ENCODE measurements at places on chromosomes 7 and 10. TPM values are rescaled to one million over a fixed set of nuclear protein-coding genes. Genes with fewer than 3 reads are reported as not detected.

DNA sequence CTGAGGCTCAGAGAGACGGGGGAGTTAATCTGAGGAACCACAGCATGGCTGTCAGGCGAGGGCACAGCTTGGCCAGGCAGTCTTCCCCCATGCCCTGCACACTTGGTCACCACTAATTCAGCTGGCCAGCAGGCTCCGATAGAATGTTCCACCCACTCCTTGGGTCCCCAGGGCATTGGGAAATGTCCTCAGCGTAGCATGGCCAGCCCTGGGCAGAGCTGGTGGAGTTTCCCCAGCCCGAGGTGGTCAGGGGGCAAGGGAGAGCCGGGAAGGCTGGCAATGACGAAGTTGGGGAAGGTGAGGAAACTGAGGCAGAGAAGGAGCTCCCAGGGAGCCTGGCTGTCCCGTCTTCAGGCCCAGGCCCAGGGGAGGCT is 12.1 kb upstream of the GRIFIN start:
- DNase-seq: no peak

DNA sequence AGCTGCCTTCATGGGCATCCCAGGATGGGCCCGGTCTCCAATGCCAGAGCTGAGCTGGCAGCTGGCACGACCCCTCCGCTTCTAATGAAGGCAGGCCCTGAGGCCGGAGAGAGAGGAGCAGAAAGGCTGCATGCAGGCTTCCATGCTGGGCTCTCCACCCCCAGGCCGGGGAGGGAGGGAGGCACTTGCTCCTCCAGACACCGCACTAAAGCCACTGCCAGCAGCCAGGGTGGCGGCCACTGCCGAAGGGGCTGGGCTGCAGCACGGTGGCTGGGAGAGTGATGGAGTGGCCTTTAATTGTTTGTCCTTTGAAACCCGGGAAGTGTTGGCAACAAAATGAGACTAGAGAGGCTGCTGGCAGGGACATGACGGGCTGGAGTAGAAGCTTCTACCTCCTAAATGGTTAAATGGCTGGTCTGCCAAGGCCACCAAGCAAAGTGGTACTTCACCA is 236.5 kb downstream of the SKAP2 start:
- no peak for DNase-seq

DNA sequence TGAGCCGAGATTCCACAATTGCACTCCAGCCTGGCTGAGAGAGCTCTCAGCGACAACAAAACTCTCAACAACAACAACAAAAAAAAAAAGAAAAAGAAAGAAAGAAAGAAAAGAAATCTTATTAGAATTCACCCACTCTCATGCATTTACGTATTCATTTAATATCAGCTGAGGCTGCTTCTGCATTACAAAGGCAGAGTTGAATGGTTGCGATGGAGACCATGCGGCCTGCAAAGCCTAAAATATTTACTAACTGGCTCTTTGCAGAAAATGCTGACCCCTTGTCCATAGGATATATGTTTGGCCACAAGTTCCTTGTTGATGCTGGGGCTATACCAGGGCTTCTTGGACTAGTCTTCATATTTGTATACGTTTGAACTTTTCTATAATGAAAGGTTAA is 109.4 kb downstream of the SPDYE5 start:
- no peak for DNase-seq

GRCh38 chr7:120941064-120941463 is 9.5 kb upstream of the ING3 start:
- peak; percentile 18 for DNase-seq

DNA sequence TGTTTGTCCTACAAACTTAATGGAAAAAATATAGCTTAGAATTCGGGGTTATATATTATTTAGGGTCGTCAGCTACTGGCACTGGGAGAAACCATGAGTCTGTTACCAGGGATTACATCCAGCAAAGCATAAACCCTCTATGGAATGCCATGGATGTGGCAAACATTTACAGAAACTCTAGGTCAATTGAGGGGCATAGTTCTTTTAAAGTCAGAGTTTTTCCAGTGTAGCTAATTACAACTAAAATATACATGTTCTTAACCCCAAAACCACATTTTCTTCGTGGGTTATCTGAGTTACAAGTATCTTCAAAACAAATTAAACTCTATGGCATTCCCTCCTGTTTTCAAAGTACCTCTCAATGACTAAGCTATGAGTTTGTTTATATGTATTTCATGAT is 99.3 kb upstream of the THSD7A start:
- peak; percentile 89 for DNase-seq

CLEC5A gene
- not detected for total RNA-seq

SH3PXD2A gene
- total RNA-seq: 1.7 TPM

- no peak for DNase-seq
Measured at GRCh38 chr10:122884166-122884565, 4.8 kb upstream of the FAM24B start.

DNA sequence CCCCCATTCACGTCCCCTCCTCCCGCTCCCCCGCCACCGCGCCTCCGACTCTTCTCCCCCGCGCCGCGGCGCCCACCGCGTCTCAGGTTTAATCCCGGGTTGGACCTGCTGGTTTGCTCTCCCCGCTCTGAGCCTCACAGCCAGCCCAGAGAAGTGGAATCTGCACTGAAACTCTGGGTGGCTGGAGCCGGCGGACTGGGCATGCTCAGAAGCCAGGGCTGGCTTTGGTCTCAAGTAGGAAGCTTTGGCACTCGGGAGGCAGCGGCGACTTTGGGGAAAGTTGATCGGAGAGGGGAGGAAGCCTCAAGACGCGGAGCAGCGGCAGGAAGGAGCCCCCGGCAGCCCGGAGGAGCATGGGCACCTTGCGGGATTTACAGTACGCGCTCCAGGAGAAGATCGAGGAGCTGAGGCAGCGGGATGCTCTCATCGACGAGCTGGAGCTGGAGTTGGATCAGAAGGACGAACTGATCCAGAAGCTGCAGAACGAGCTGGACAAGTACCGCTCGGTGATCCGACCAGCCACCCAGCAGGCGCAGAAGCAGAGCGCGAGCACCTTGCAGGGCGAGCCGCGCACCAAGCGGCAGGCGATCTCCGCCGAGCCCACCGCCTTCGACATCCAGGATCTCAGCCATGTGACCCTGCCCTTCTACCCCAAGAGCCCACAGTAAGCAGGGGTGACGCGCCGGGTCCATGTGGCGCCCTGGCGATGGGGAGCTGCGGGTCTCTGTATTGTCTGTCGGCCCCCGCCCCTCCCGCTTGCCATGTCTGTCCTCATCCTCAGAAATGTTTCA is at the start of gene PRKG1:
Gene PRKG1 (plus strand): TSS at position 250 of the 791 bp plus-strand sequence.
- DNase-seq: peak; percentile 75

GRCh38 chr10:106226828-106227227 is 937.7 kb downstream of the SORCS1 start:
- no peak for DNase-seq

AGR3 gene
- not detected for total RNA-seq

GRCh38 chr7:23285657-23286646 is 13.2 kb upstream of the MALSU1 start:
- no peak for DNase-seq

GRCh38 chr10:120335553-120335952 is 121.5 kb upstream of the PLPP4 start:
- DNase-seq: peak; percentile 9

- DNase-seq: peak; percentile 85
Measured at GRCh38 chr10:110993024-110993693, 73.8 kb downstream of the SHOC2 start.

DNA sequence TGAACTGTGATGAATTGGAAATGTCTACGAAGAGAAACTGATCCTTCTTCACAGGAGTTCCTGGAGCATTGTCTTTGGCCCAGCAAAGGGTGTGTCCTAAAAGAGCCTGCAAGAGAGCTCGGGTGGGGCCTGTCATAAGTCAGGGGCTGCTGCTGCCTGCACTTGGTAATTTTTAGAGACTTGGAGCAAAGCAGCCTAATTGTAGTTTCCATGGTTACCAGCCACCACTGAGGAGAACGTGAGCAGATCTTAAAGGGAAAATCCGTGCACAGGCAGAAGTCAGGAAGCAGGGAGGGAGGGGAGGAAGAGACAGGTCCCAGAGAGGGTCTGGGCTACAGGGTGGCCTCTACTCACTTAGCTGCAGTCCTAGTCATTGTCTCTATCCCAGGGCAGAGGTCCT is 463.6 kb downstream of the PLXNA4 start:
- no peak for DNase-seq

LRRN3 gene
- total RNA-seq: 5.9 TPM

LOXL4 gene
- 1.2 TPM for total RNA-seq

DNA sequence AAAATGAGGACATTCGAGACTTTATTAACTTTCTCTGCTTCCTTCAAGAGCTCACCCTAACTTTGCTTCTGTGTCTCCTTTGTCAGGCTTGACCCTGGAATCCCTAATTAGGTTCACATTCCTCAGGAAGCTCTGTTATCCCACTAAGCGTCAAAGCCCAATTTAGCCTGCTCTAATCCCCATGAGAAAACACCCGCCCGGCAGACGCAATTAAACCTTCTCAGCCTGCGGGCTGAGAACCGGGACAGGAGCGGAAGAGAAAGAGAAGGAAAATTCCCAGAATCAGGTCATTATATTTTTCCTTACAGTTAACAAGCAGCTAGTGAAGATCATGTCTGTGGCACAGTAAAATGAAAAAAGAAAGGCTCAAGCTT is 93.0 kb downstream of the TNS3 start:
- DNase-seq: no peak

GRCh38 chr10:52376694-52377354 is 62.7 kb downstream of the DKK1 start:
- no peak for DNase-seq

MINPP1 gene
- total RNA-seq: 61.4 TPM

DNA sequence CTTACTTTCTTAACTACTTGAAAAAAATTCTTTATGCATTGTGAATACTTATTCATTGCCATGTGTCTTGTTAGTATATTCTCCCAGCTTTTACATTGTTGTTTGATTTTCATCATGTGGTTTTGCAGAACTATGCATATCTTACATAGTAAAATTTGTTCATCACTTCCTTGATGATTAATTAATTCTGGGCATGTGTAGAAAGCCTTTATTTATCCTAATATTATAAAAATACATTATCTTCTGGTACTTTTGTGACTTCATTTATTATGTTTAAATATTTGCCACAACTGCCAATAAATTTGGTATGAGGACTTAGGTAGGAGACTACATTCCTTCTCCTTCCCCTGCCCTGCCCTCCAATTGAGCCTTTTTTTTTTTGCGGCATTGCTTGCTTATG is 166.0 kb upstream of the ZNF32 start:
- DNase-seq: no peak

GRCh38 chr7:28723336-28723735 is 234.8 kb downstream of the TRIL start:
- DNase-seq: no peak

GRCh38 chr10:123926401-123927264 is 35.0 kb upstream of the CPXM2 start:
- peak; percentile 18 for DNase-seq

GRCh38 chr7:150903606-150904005 is 51.3 kb downstream of the AOC1 start:
- DNase-seq: peak; percentile 97

ECHDC3 gene
- total RNA-seq: not detected

GRCh38 chr10:71812016-71812912 is 38.8 kb downstream of the PSAP start:
- DNase-seq: peak; percentile 35

DNA sequence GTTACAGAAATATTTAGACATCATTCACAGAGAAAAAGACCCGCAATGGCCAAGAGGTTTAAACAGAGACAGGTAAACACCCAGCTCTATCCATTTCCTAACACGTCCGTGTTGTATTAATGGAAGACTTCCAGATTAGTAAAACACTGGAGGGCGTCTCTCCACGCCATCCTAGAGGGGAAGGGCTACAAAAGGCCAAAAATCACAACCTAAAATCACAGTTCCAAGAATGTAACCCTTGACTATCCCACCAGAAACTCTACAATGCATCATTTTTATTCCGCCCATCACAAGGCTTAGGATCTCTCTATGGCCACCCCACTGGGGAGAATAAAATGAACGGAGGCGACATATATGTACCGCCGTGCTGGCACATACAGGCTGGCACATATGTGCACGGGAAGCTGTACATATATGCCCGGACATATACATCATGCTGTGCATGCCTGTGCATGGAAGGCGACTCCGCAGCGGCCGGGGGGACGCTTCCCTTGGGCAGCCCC is 734 bp downstream of the PCLO start:
- no peak for DNase-seq

GRCh38 chr7:132768099-132768498 is 191.8 kb upstream of the PLXNA4 start:
- no peak for DNase-seq

DNA sequence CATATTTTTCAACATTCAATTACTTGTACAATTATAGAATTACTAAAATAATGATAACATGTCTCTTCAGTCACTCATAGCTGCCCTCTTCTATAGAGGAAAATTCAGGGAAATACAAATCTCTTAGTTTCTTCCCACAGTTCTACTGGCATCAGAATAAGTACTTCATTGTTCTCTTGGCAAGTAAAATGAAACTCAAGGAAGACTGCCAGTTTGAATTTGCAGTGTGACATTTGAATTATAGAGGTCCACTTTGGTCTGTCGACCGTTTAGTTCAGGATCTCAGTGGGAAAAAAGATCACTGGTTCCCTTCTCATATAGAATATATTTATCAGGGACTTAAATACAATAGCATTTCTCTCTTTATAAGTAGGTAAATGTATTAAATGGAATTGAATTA is 114.5 kb downstream of the PON1 start:
- DNase-seq: no peak

RET gene
- 0.15 TPM for total RNA-seq

CYP26C1 gene
- not detected for total RNA-seq

DNA sequence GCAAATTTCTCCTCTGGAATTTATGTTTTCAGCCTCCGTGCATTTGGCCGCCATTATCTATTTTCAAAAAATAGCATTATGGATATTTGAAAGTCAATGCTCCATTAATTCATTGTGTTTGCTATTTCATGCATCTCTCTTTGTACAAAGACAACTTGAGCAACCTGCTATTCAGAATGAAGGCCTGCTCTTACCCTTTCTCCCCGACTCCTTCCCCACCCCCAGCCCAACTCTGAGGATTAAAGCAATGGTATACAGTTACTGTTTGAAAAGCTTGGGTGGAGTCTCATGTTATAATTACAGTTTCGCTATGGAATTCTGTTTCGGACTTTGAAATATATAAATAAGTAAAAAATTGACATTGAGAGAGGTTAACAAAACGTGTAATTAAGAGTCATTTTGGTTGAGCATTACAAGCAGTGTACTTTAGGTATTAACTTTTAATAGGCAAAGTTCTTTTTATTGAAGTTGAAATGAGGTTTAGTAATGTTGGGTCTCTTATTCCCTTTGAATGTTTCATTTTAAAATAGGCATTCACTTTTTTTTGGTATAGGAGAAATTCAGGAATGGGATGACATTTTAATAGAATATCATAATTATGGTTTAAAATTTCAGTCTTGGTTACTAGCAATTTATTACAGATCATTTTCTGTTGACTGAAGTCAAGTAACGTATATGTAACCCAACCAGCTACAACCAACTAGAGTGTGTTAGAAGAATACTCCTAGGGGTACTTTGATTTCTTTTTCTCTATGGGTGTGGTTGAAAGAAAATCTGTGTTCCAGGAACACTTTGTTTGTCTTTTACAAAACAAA is 93.1 kb downstream of the ARID5B start:
- DNase-seq: no peak

- no peak for DNase-seq
Measured at GRCh38 chr10:125000366-125001312, 58.7 kb downstream of the ZRANB1 start.

Data from M059J (cell line).